ENCODE measurements at places on chromosomes 4 and X. TPM values are rescaled to one million over a fixed set of nuclear protein-coding genes. Genes with fewer than 3 reads are reported as not detected.

FREM3 gene
- total RNA-seq, result not detected

ITM2A gene
- total RNA-seq, result 147 TPM

FGA gene
- not detected for total RNA-seq

DNA sequence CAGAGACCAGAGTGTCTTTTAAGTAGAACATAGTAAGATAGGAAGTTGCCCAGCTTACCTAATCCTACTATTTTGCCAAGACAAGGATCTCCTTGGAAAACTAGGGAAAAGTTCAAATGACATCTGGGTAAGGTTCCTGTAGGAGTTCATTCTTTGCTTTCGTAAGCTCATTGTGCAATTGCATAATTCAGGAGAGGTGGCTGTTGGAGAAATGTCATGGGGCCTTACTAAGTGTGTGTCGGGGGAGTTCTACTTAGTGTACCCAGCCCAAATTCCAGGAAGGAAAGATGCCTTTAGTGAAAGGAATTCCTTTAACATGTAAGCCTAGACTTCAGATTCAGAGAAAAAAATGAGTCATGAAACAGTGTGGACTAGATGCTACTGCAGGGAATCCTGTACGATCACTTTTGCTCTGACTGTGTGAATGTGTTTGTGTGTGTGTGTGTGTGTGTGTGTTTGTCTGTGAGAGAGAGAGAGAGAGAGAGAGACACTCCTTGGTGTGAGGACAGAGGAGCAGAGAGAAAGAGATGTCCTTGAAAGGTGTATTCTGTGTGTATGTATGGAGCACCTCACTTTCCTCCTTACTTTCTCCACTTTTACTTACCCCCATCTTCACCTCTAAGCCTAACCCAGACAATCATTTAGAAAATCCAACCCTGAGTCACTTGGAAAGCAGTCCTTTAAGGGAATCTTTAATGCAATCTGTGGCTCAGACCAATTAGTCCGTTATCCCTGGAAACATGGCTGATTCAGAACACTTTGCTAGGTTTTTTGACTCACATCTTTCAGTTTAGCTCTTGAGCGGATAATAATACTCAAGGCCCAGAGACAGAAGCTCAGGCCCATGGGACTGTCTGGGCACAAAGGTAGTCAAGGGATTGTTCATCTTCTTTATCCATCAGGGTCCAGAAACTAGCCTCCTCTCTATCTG lies 114.5 kb upstream of the ACSL4 start:
- no peaks in the 10 kb centered on the region for H3K27me3 ChIP-seq
- H3K4me1 ChIP-seq, result no peaks in the 10 kb centered on the region
- DNase-seq, result no peak
- H3K36me3 ChIP-seq, result no peaks in the 10 kb centered on the region
- no peak overlapping the region for H3K4me3 ChIP-seq
- no peak overlapping the region for H3K27ac ChIP-seq

DNA sequence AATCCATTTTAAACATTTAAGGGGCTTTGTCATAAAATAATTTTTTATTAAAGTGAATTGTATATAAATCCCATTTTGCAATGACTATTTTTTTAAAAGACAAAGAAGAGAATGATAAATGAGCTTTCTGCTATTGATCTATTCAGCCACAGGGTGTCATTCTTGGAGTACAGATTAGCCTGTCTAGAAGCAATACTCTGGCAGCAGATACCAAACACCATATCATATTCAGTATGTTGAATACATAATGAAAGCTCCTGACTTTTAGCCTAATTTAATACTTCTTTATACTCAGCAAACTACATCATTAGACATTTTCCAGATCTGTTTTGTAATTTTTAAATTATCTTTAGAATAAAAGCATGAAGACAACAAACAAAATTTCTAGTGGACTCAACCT lies 496.3 kb downstream of the PDGFC start:
- no peak overlapping the region for H3K4me3 ChIP-seq
- no peaks in the 10 kb centered on the region for H3K4me1 ChIP-seq
- DNase-seq, result no peak
- H3K27ac ChIP-seq, result no peak overlapping the region

DNA sequence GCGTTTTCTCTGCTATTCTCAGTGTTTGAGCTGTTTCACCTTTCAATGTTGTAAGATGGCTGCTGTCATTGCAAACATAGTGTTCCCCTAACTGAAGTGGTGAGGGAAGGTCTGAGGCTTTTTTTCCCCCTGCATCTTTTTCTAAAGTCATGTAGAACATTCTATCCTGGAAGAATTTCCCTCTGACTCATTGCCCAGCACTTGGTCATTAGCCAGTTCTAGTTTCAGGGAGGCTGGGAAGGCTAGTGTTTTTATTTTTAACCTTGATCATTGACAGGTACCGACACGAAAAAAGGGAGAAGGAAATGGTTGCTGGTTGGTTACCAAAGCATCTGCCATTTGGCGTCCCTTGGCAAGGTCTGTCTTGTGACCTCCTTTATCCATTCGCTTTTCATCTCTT lies 6.6 kb downstream of the LANCL3 start:
- no peak for DNase-seq
- H3K4me1 ChIP-seq, result no peaks in the 10 kb centered on the region
- H3K36me3 ChIP-seq, result no peaks in the 10 kb centered on the region
- H3K27ac ChIP-seq, result no peak overlapping the region
- H3K27me3 ChIP-seq, result no peaks in the 10 kb centered on the region
- no peak overlapping the region for H3K4me3 ChIP-seq

- H3K36me3 ChIP-seq, result no peaks in the 10 kb centered on the region
- DNase-seq, result no peak
- no peak overlapping the region for H3K4me3 ChIP-seq
- H3K27me3 ChIP-seq, result no peaks in the 10 kb centered on the region
- no peaks in the 10 kb centered on the region for H3K4me1 ChIP-seq
These were observed 24.8 kb downstream of the PDGFC start for GRCh38 chr4:156946516-156947424.

DNA sequence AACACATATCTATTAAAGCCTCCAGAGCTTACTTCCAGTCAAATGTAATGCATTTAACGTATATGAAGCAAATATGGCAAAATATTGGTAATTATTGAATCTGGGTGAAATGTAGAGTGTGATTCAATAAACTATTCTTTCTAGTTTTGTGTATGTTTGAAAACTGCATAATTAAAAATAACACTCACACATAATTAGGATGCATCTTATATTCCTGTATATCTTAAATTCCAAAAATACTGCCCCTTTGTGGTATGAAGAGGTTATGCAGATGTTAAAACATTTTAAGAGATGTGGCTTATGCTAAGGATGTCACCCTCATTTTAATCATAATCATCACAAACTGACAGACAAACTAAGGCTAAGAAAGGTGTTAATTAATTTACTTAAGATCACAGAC lies 182.9 kb downstream of the COX18 start:
- no peaks in the 10 kb centered on the region for H3K4me1 ChIP-seq
- no peak overlapping the region for H3K4me3 ChIP-seq
- DNase-seq, result no peak
- H3K27ac ChIP-seq, result no peak overlapping the region

GRCh38 chr4:133598779-133599178 lies 449.7 kb downstream of the PCDH10 start:
- H3K27me3 ChIP-seq, result no peaks in the 10 kb centered on the region
- no peak for DNase-seq
- H3K4me3 ChIP-seq, result no peak overlapping the region
- no peaks in the 10 kb centered on the region for H3K4me1 ChIP-seq

Measured in CD4-positive, alpha-beta memory T cell (primary cell).